ENCODE measurements at places on chromosomes 12 and 14.

DNA sequence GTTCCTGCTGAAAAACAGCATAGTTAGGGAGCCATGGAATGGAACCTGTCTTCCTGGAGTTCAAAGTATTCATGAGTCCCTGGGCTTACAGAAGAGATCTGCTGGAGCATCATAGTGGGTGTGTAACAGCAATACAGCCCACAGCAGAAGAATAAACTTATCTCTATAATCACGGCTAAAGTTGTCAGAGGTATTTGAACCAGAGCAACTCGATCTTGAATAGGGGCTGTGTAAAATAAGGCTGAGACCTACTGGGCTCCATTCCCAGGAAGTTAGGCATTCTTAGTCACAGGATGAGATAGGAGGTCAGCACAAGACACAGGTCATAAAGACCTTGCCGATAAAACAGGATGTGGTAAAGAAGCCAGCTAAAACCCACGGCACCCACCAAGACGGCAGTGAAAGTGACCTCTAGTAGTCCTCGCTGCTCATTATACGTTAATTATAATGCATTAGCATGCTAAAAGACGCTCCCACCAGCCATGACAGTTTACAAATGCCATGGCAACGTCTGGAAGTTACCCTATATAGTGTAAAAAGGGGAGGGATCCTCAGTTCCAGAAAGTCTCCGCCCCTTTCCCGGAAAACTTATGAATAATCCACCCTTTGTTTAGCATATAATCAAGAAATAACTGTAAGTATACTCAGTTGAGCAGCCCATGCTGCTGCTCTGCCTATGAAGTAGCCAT, 223.4 kb downstream of the PCNX1 start:
- H3K27ac ChIP-seq = no peak overlapping the region
- H3K4me3 ChIP-seq = no peak overlapping the region
- no peaks in the 10 kb centered on the region for H3K4me1 ChIP-seq

DNA sequence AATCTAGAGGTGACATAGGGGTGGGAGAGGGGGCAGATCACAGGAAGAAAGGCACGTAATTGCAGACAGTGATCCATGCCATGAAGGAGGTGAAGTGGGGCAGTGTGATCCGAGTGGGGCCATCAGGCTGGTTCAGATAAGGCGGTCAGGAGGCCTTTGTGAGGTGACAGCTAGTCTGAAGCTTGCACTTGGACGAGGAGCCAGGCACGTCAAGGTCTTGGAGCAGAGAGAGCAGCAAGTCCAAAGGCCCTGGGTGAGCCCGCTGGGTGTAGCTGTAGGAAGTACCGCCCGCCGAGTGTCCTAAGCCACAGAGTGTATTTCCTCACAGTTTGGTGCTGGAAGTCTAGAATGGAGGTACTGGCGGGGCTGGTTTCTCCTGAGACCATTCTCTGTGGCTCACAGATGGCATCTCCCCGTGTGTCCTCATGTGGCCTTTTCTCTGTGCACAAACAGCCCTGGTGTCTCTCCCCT, 23.6 kb downstream of the RHOF start:
- H3K27me3 ChIP-seq = no peaks in the 10 kb centered on the region
- no peak overlapping the region for H3K4me3 ChIP-seq
- no peaks in the 10 kb centered on the region for H3K36me3 ChIP-seq
- peak overlapping the region; percentile 79 for H3K27ac ChIP-seq
- no peak for DNase-seq

- no peaks in the 10 kb centered on the region for H3K27me3 ChIP-seq
- no peak for DNase-seq
- H3K36me3 ChIP-seq = no peaks in the 10 kb centered on the region
- peaks cover under 1% of the 10 kb centered on the region for H3K4me1 ChIP-seq
- H3K27ac ChIP-seq = no peak overlapping the region
Measured at GRCh38 chr12:41339784-41340183, 151.7 kb downstream of the PDZRN4 start.

DNA sequence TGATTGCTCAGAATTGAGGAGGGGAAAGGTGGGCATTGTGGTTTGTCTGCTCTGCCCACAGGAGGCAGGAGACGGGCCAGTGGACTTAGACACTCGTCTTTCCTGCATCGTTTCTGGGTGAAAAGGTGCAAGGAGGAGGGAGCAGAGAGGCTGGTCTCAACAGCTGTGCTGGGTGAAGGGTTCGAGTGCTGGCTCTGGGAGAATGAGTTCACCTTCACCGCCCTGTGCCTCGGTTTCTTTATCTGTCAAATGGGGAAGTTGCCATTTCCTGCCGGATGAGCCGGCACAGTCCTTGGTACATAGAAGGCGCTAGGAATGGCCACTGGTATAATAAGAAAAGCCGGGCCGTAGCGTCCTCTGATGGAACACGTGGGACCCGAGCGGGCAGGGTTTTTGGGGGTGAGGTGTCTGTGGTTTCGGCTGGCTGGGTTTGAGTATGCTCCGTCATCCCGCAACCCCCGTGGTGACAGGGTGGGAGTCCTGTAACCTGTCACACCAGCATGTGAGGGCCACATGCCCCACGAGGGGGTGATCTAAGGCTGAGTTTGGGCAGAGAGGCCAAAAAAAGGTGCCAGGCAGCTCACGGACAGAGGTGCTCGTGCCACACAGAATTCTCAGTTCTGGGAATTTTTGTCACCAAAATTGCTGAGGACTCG, 7.3 kb downstream of the BCL7A start:
- no peak overlapping the region for H3K4me3 ChIP-seq
- no peak for DNase-seq
- no peaks in the 10 kb centered on the region for H3K27me3 ChIP-seq
- H3K27ac ChIP-seq = peak overlapping the region; percentile 33

DNA sequence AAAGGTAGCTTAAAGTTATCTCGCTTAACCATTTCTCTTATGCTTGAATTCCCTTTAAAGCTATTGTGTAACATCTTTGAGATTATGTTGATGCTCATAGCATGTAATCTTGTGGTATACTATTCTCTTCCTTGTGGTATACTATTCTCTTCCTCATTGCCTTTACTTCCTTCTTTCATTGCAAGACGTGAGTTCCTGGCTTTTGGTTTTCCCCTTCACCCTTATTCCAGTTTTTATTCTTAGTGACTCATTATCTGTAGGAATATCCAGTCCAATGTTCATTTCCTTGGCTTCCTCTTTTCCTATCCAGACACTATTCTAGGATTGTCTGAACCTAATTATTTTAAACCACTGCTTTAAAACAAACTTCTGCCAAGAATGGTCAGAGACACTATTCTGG, 564.0 kb downstream of the CCER1 start:
- DNase-seq = no peak
- H3K27me3 ChIP-seq = no peaks in the 10 kb centered on the region
- H3K4me3 ChIP-seq = no peak overlapping the region
- H3K4me1 ChIP-seq = no peaks in the 10 kb centered on the region
- H3K36me3 ChIP-seq = no peaks in the 10 kb centered on the region
- no peak overlapping the region for H3K27ac ChIP-seq

- no peak overlapping the region for H3K27ac ChIP-seq
- H3K36me3 ChIP-seq = no peaks in the 10 kb centered on the region
- DNase-seq = no peak
- no peaks in the 10 kb centered on the region for H3K4me1 ChIP-seq
- H3K4me3 ChIP-seq = no peak overlapping the region
Measured at GRCh38 chr12:68462803-68463202, 130.6 kb upstream of the MDM1 start.

- no peak overlapping the region for H3K27ac ChIP-seq
- H3K4me1 ChIP-seq = peaks cover 8% of the 10 kb centered on the region
- peaks cover 25% of the 10 kb centered on the region for H3K27me3 ChIP-seq
Measured at GRCh38 chr14:95413289-95414215, 93.8 kb upstream of the CLMN start.

DNA sequence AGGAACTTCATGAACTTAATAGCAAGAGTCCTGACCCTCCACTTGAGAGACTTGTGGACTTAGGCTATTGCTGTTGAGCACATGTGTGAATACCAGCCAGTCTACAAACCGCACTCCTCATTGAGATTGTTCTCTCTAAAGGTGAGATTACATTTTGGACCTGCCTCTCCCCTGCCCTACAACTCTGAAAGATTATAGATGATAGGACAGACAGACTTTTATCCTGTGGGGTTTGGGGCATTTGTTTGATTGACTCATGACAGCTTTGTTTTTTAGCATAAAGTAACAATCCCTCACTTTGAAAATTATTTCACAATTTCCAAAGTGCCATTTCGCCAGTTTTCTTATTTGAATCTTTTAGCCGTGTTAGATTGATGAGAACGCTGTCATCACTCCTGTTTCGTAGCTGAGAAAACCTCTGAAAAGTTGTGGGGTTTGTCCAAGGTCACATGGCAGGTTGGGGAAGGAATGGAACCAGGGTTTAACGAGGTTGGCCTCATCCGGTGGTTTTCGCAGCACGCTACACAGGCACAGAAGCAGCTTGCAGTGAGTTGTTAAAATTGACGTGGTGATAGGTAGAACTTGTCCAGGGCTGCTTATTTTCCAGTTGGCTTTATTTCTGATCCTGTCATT, 836 bp downstream of the EVL start:
- DNase-seq = no peak
- H3K4me3 ChIP-seq = no peak overlapping the region
- H3K36me3 ChIP-seq = peaks cover 14% of the 10 kb centered on the region

DNA sequence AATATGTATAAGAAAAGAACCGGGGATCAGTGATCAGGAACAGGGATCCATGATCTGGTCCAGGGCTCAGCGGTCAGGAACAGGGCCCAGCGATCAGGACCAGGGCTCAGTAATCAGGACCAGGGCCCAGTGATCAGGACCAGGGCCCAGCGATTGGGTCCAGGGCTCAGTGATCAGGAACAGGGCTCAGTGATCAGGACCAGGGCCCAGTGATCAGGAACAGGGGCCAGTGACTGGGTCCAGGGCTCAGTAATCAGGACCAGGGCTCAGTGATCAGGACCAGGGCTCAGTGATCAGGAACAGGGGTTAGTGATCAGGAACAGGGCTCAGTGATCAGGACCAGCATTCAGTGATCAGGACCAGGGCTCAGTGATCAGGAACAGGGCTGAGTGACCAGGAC, 56.3 kb downstream of the TMEM121 start:
- H3K36me3 ChIP-seq = peaks cover 7% of the 10 kb centered on the region
- H3K27ac ChIP-seq = no peak overlapping the region
- H3K4me3 ChIP-seq = no peak overlapping the region
- DNase-seq = no peak
- H3K27me3 ChIP-seq = no peaks in the 10 kb centered on the region

- no peak for DNase-seq
- H3K36me3 ChIP-seq = no peaks in the 10 kb centered on the region
- no peak overlapping the region for H3K4me3 ChIP-seq
Measured at GRCh38 chr14:37901978-37902377, 305.7 kb upstream of the SSTR1 start.

GRCh38 chr12:26528943-26529342, 304.1 kb downstream of the ITPR2 start:
- peaks cover 26% of the 10 kb centered on the region for H3K36me3 ChIP-seq
- no peaks in the 10 kb centered on the region for H3K4me1 ChIP-seq
- no peak overlapping the region for H3K4me3 ChIP-seq
- no peaks in the 10 kb centered on the region for H3K27me3 ChIP-seq
- H3K27ac ChIP-seq = no peak overlapping the region

DNA sequence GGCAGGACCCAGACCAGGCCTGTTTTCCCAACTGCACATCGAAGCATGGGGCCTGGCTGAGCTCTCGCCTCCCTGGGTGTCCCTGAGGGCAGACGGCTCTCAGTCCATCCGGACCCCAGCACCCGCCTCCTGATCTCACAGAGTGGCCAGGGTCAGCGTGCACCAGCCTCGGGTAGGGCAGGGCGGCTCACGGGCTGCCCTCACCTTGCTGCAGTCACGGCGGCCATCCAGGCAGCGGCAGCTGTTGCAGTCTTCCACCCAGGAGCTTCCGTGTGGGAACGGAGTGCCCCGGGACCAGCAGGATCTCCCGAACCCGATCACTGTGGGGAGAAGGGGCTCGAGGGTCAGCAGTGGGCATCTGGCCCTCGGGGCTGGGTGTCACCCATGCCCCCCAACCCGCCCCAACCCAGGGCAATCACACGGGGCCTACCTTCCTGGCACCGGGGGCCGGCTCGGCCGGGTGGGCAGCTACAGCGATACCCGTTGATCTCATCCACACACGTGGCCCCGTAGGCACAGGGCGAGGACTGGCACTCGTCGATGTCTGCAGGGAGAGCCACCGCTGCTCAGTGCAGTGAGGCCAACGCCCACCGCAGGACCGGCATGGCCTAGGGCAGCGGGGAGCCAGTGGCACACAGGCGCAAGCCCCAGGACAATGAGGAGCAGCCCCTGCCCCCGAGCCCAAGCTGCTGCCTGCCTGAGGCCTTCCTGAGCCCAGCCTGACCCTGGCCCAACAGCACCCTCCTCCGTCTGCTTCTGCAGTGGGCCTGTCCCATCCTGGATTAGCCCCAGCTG, 22.2 kb downstream of the JAG2 start:
- H3K27me3 ChIP-seq = no peaks in the 10 kb centered on the region
- H3K4me1 ChIP-seq = no peaks in the 10 kb centered on the region
- H3K27ac ChIP-seq = no peak overlapping the region
- H3K4me3 ChIP-seq = no peak overlapping the region
- no peaks in the 10 kb centered on the region for H3K36me3 ChIP-seq

GRCh38 chr14:82776958-82777357, 1243.3 kb upstream of the SEL1L start:
- H3K4me3 ChIP-seq = no peak overlapping the region
- H3K4me1 ChIP-seq = no peaks in the 10 kb centered on the region
- no peaks in the 10 kb centered on the region for H3K36me3 ChIP-seq
- H3K27me3 ChIP-seq = no peaks in the 10 kb centered on the region
- no peak for DNase-seq

DNA sequence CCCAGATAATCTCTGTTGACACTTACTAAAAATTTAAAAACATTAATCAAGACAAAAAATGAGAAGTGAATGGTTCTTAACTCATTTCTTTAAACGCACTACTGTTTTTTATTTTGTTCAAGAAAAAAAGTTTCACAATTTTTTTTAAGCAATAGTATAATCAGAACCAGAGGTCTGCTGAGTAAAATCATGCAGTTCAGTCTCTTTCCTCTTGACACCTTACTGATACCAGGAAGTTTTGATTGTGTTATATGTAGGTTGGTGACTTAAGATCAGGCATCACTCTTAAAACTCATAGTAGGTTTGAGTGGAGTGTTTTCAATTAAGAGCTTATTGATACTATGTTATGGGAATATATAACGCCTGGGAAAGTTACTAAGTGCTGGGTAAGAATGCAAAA, 121.4 kb downstream of the TRMT5 start:
- peaks cover 21% of the 10 kb centered on the region for H3K4me1 ChIP-seq
- no peak overlapping the region for H3K27ac ChIP-seq
- no peaks in the 10 kb centered on the region for H3K27me3 ChIP-seq
- no peak overlapping the region for H3K4me3 ChIP-seq
- H3K36me3 ChIP-seq = peaks cover 28% of the 10 kb centered on the region

- H3K4me1 ChIP-seq = no peaks in the 10 kb centered on the region
- H3K27ac ChIP-seq = no peak overlapping the region
- no peaks in the 10 kb centered on the region for H3K36me3 ChIP-seq
- H3K27me3 ChIP-seq = peaks cover 10% of the 10 kb centered on the region
- no peak for DNase-seq
- H3K4me3 ChIP-seq = no peak overlapping the region
Measured at GRCh38 chr12:112559784-112560183, 141.0 kb downstream of the PTPN11 start.

GRCh38 chr14:99633918-99634317, 11.0 kb upstream of the HHIPL1 start:
- H3K4me3 ChIP-seq = no peak overlapping the region
- no peak overlapping the region for H3K27ac ChIP-seq
- no peaks in the 10 kb centered on the region for H3K36me3 ChIP-seq
- DNase-seq = no peak
- peaks cover 21% of the 10 kb centered on the region for H3K4me1 ChIP-seq
- H3K27me3 ChIP-seq = peaks cover 8% of the 10 kb centered on the region

GRCh38 chr12:76108356-76108755, 23.9 kb upstream of the NAP1L1 start:
- no peaks in the 10 kb centered on the region for H3K27me3 ChIP-seq
- no peaks in the 10 kb centered on the region for H3K36me3 ChIP-seq
- H3K27ac ChIP-seq = no peak overlapping the region
- no peak for DNase-seq
- H3K4me1 ChIP-seq = no peaks in the 10 kb centered on the region

Measured in type B pancreatic cell (in vitro differentiated cells).